ENCODE measurements at places on chromosomes 3 and 15. TPM values are rescaled to one million over a fixed set of nuclear protein-coding genes. Genes with fewer than 3 reads are reported as not detected.

GRCh38 chr15:96285305-96285704, 45.2 kb upstream of the NR2F2 start:
- no peak for DNase-seq
- H3K36me3 ChIP-seq: peaks cover 26% of the 10 kb centered on the region
- H3K4me1 ChIP-seq: peaks cover 19% of the 10 kb centered on the region
- H3K27me3 ChIP-seq: no peaks in the 10 kb centered on the region

- no peaks in the 10 kb centered on the region for H3K36me3 ChIP-seq
- H3K4me3 ChIP-seq: no peak overlapping the region
- no peaks in the 10 kb centered on the region for H3K4me1 ChIP-seq
- no peak for DNase-seq
- no peaks in the 10 kb centered on the region for H3K27me3 ChIP-seq
- H3K27ac ChIP-seq: no peak overlapping the region
Observed at GRCh38 chr3:160210341-160210740, 14.9 kb upstream of the C3orf80 start.

GRCh38 chr3:152610622-152611021, 224.3 kb upstream of the P2RY1 start:
- H3K36me3 ChIP-seq: no peaks in the 10 kb centered on the region

DNA sequence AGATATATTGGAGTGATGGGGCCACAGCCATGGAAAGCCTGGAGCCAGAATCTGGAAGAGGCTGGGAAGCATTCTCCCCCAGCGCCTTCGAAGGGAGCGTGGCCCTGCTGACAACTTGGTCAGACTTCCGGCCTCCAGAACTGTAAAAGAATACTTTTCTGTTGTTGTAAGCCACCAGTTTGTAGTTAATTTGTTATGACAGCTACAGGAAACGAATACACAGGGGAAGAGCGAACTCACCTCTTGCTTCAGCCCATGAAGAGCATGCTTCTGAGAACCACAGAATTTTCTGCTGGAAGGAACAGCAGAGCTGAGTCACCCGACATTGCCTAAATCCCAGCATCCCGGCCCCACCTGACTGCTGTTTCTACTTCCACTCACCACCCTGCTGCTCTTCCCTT, 501.7 kb downstream of the SHQ1 start:
- DNase-seq: no peak
- H3K27me3 ChIP-seq: no peaks in the 10 kb centered on the region
- H3K4me1 ChIP-seq: peaks cover 65% of the 10 kb centered on the region
- H3K4me3 ChIP-seq: no peak overlapping the region
- H3K36me3 ChIP-seq: no peaks in the 10 kb centered on the region

DNA sequence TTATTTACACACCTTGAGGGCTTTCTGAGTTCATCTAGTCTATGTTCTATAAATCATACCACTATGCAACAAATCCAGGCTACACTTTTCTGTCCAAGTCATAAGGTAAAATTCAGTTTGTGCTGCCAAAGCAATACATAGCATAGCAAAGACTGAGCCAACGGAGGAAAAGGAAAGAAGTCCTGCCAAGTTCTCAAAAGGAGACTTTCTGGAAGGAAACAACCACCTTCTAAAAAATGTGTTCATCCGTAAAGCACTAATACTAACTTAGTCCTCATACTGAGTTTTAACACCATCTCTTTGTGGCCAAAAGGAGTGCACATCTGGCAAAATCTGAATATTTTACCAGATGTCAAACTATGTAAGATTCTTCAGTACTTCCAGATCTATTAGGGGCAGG, 620.2 kb downstream of the RBMS3 start:
- peaks cover 5% of the 10 kb centered on the region for H3K36me3 ChIP-seq
- H3K4me1 ChIP-seq: peaks cover 8% of the 10 kb centered on the region
- DNase-seq: no peak
- H3K27ac ChIP-seq: no peak overlapping the region

DNA sequence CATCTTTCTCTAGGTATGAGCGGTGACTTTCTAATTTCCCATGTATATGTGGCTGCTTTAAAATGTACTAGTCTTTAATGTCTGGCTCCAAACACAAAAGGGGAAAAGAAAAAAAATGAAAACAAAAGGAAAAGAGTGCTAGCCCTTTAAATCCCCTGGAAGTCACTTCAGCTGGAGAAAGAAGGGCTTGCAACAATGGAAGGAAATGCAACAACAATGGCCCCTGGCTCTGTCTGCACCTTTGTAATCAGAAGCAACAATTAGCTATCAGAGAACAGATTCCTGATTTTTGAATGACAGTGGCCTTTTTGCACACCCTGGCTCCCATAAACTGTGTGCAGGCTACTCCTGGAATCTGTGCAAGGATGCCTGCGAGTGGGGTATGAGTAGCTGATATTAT, 591.2 kb downstream of the FHIT start:
- peaks cover 5% of the 10 kb centered on the region for H3K4me1 ChIP-seq
- H3K27ac ChIP-seq: no peak overlapping the region
- no peaks in the 10 kb centered on the region for H3K27me3 ChIP-seq
- H3K4me3 ChIP-seq: no peak overlapping the region
- peaks cover 5% of the 10 kb centered on the region for H3K36me3 ChIP-seq

GRCh38 chr15:73983211-73983727, 8.8 kb downstream of the STOML1 start:
- peak overlapping the region; percentile 50 for H3K4me3 ChIP-seq
- H3K27me3 ChIP-seq: no peaks in the 10 kb centered on the region
- H3K27ac ChIP-seq: peak overlapping the region; percentile 98
- no peak for DNase-seq

- DNase-seq: no peak
- peak overlapping the region; percentile 60 for H3K4me3 ChIP-seq
Observed at GRCh38 chr15:63597821-63598220, 634 bp downstream of the FBXL22 start.

DNA sequence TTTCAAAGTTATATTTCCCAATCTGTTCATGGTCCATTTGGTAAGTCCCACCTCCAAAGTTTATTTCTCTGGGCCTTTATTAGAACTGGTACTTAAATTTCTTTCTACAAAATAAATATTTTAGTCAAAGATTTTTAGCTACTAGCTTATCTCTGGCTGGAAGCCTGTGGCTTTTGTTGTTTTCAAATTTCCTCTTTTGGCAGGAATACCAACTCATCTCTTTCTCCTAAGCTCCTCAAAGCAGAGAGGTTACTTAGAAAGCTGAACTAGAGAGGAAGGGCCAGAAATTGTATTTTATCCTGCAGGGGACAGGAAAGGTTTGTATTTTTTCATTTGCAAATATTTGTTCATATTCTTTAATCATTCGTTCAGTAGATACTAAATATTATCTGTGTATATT, 227.8 kb downstream of the TBL1XR1 start:
- H3K4me1 ChIP-seq: no peaks in the 10 kb centered on the region
- H3K36me3 ChIP-seq: peaks cover 3% of the 10 kb centered on the region
- DNase-seq: no peak
- H3K4me3 ChIP-seq: no peak overlapping the region
- no peak overlapping the region for H3K27ac ChIP-seq
- no peaks in the 10 kb centered on the region for H3K27me3 ChIP-seq

GRCh38 chr15:68783226-68784058, 37.3 kb downstream of the ANP32A start:
- no peak overlapping the region for H3K4me3 ChIP-seq
- H3K36me3 ChIP-seq: peaks cover 30% of the 10 kb centered on the region
- no peaks in the 10 kb centered on the region for H3K4me1 ChIP-seq
- no peak for DNase-seq

GRCh38 chr3:177351757-177352158, 154.5 kb upstream of the TBL1XR1 start:
- H3K36me3 ChIP-seq: no peaks in the 10 kb centered on the region
- peaks cover 38% of the 10 kb centered on the region for H3K4me1 ChIP-seq
- no peaks in the 10 kb centered on the region for H3K27me3 ChIP-seq
- no peak for DNase-seq
- no peak overlapping the region for H3K4me3 ChIP-seq

DNA sequence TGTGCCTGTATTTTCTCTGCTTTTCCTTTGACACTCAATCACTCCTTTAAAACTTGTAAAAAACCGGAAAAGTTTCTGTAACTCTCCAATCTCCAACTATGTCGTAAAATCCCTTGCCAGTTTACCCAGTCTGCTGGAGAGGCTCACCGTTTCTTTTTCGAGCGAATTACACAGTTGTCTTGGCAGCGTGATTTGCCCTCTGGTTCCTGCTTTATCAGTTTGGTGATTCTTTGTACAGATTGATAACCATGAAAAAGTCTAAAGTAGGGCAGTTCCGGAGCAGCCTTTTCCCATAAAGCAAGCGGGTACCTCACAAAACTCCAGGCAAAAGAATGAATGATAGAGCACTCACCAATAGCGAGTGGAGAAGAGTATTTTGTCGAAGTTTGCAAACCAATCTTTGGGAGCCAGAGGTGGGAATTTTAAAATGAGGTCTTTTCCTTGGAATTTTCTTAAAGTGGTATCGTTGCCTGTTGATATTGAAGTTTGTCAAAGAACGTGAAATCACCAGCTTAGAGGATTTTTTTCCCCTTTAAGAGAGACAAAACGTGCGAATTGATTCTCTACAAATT, at the start of gene TTC23:
TTC23 (minus strand) TSS at position 312 of the 572 bp plus-strand sequence. CDS start 20,869 bp downstream, outside the sequence.
- no peaks in the 10 kb centered on the region for H3K36me3 ChIP-seq
- H3K27ac ChIP-seq: peak within 1 kb of the TSS; percentile 92
- peaks cover 35% of the 10 kb centered on the region for H3K4me1 ChIP-seq
- no peaks in the 10 kb centered on the region for H3K27me3 ChIP-seq

- no peak for DNase-seq
- peaks cover 72% of the 10 kb centered on the region for H3K27me3 ChIP-seq
- no peak overlapping the region for H3K27ac ChIP-seq
Observed at GRCh38 chr3:194009892-194010533, 125.9 kb upstream of the HES1 start.

Gene RHOV
- 0.12 TPM for total RNA-seq

Gene GOLGA6A
- 0.12 TPM for total RNA-seq

Gene OR4F15
- not detected for total RNA-seq

Gene DNAH1
- 9.4 TPM for total RNA-seq

Gene UBE2E2
- 70.4 TPM for total RNA-seq

Gene ZNF502
- not detected for total RNA-seq

Gene RTP3
- not detected for total RNA-seq

All from chondrocyte (in vitro differentiated cells).